ENCODE measurements at places on chromosomes 7 and 10.

- no peak for DNase-seq
Measured at GRCh38 chr10:28147706-28148105, 148.8 kb upstream of the ODAD2 start.

DNA sequence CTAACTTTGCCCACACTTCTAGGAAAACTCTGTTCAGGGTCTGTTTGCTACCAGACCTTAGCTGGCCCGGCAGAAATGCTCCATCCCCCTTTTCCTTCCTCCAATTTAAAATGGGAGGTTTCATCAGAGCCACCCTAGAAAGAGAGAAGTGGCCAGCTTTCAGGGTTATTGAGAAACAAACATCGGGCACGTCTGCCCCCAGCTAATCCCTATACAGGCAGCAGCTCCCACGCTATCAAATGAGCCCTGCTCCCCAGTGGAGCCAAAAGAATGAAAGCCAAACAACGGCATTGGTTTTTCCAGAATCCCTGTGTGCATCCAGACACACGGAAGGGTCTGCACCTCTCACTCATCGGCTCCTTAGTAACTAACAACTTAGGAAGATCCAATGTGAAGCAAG, 132.5 kb downstream of the GRID1 start:
- DNase-seq: no peak

DNA sequence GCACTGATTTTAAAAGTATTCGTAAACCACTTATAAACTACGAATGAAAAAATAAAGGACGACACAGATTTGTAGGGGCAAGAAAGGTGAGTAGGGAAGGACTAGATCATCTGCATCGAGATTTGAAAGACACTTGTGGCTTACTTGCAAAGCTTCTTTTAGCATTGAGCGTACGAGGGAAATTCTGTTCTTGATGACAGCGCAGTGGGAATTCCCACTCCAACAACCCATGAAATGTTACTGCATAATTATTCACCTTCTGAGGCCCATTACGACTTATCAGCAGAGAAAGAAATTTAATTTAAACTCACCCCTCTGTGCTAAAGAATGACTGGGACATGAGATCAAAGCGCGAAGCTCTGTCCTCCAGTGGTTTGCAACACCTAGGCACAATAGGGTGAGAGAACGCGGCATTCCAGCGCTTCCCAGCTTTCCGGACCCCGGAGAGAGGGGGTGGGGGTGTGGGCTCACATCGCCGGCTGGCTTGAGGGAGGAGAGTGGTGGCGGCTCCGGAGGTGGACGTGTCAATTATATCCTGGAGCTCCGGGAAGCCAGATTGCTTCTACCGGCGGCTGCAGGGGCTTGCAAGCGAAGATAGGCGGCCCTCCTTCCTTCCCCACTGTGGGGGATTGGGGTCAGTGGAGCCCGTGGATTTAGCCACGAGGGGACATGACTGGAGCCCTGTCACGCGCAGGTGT, 10.3 kb downstream of the SP8 start:
- DNase-seq: no peak

DNA sequence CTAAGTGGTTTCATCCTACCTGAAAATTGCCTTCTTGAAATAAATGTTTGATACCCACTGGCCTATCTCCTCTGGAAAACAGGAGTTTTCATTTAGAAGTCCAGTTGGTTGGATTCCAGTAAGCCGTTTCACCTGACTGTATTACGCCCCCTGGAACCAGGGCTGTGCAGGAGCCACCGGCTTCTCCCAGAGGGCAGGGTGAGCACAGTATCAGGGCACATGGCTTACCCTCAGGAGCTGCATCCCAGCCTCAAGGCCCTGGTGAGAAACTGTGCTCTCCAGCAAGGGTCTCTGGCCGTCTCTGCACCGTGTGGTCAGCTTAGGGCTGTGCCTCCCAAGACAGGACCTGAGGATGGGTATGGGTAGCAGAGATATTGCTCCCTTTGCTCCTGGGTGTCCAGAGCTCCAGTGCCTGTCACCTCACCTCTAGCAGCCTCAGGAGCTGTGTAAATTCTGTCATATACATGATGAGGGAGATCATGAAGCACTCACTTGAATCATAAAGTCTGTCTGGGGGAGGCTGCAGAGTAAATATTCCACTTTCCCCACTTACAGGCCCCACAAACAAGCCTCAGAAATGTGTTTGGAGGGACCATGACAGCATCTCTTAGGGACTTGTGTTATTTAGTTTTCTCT, 109.6 kb upstream of the SAMD8 start:
- DNase-seq: no peak

DNA sequence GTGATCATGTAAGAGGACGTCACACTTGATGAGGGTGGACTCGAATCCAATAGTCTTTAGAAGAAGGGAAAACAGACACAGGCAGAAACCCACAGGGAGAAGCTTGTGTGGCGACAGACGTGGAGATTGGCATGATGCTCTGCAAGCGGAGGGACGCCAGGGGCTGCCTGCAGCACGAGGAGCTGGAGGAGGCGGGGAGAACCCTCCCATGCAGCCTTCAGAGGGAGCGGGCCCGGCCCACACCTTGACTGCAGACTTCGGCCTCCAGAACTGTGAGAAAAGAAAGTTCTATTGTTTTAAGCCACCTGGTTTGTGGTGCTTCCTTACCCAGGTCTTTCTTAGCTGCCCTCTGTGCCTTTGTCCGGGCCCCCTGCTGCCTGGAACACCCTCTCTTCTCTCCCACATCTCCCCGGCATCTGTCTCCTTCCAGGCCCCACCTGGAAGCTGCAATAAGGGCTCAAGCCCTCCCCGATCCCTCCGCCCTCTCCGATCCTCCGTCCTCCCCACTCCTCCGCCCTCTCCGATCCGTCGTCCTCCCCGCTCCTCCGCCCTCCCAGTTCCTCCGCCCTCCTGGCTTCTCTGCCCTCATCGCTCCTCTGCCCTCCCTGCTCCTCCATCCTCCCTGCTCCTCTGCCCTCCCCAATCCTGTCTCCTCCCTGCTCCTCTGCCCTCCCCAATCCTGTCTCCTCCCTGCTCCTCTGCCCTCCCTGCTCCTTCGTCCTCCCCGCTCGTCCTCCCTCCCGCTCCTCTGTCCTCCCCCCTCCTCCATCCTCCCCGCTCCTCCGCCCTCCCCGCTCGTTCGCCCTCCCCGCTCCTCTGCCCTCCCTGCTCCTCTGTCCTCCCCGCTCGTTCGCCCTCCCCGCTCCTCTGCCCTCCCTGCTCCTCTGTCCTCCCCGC, 17.4 kb upstream of the PRKAG2 start:
- DNase-seq: no peak

DNA sequence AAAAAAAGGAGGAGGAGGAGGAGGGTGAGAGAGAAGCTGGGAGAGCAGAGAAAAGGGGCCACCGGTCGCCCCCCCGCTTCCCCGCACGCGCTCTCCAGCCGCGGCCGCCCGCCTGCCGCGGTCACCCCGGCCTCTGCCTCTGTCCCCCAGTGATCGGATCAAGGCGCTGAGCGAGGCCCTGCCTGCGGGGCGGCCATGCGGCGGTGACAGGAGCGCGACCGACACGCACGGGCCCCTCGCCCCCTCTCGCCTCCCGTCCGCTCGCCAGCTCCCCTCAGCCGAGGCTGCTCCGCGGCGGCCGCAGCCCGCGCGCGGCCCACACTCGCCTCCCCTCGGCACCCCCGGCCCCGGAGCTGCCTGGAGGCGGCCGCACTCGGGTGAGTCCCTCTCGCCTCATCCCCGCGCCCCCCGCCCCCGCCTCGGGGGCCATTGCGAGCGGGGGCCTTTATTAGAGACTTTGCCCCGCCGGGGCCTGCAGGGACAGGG, at the start of gene GTF2I:
Gene GTF2I (plus strand): TSS at position 27 of the 486 bp plus-strand sequence. CDS start 31,411 bp downstream, outside the sequence.
- DNase-seq: no peak

DNA sequence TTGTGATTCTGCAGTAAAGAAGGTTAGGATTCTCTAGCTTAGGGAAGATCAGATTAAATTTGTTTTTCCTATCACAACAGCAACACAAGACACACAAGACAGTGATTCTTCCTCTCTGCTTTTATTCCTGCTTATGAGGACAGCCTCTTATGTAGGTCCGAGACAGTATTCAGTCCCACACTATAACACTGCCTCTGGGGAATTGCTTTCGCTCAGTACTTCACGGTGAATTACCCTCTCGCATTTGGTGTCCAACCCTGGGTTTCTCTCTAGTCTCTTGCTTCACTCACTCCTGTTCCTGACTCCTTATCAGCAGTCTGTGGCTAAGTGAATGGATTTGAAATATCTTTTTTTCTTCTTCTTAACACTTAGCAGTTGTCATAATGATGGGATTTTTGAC, 1.7 kb downstream of the HIF1AN start:
- DNase-seq: no peak

- DNase-seq: no peak
Measured at GRCh38 chr10:13820964-13821337, 234.2 kb downstream of the PRPF18 start.

DNA sequence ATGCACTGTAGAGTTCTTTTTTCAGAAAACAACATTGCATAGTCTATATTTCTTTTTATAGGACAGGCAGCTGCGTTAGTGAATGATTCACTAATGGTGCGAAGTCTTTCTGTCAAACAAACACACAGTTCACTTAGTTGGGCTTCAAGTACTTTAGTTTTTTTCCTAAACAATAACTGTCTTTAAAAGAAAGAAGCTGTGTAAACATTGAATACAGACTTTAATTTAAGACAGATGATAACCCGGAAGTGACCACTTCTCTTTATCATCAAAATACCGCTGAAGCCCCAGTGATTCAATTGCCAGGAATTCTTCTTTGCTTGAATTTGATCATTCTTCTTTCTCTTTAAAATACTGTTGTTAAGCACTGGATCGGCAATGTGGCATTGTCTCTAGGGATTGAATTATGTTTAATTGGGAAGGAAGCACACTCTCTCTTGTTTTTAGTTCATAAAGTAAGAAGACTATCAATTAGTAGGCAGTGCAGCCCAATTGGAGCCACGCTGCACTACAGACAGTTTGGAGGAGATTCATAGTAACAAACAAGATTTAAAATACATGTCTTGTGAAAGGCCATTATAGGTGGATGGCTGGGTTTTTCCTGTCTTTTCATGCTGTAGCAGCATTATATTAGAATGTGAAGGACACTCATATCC, 30.4 kb downstream of the CNTNAP2 start:
- no peak for DNase-seq

DNA sequence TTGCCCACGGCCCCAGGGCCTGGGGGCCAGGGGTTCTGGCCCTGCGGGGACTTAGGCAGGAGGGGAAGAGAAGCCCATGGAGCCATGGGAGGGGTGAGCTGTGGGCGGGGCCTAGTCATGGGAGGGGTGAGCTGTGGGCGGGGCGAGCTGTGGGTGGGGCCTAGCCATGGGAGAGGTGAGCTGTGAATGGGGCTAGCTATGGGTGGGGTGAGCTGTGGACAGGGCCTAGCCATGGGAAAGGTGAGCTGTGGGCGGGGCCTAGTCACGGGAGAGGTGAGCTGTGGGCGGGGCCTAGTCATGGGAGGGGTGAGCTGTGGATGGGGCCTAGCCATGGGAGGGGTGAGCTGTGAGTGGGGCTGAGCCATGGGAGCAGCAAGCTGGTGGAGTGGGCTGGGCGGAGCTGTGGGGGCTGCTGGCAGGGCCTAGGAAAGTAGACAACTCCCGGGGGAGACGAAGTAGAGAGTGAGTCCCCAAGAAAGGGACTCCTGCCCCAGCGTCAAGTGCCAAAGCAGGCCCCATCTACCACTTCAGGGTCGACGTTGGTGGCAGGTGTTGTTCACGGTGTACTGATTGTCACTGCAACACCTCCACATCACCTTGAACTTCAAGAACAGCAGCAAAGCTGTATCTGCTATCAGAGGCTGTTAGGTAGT, 19.2 kb upstream of the TTYH3 start:
- DNase-seq: no peak

DNA sequence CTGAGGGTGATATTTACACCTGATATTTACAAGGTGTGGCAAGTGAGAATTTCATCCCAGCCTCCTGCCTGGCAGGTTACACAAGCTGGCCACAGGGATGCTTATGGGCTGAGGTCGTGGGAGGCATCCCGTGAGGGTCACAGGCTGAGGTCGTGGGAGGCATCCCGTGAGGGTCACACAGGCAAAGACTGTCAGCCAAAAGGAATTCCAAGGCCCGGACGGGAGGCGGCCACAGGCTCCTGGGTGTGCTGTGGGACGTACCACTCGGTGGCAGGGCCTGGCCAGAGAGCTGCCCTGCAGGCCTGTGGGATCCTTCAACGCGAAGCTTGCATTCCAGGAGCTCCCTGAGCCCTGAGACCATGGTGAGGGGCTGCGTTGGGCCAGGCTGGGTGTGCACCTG, 460.6 kb downstream of the DNAJB6 start:
- DNase-seq: no peak

GRCh38 chr7:19932549-19933249, 159.3 kb upstream of the TMEM196 start:
- DNase-seq: no peak
